ENCODE measurements at places on chromosomes 4 and X.

GRCh38 chrX:113287761-113288160 lies 447.1 kb upstream of the AMOT start:
- DNase-seq = no peak

- no peak for DNase-seq
Observed at GRCh38 chrX:44456685-44457084, 86.0 kb downstream of the FUNDC1 start.

DNA sequence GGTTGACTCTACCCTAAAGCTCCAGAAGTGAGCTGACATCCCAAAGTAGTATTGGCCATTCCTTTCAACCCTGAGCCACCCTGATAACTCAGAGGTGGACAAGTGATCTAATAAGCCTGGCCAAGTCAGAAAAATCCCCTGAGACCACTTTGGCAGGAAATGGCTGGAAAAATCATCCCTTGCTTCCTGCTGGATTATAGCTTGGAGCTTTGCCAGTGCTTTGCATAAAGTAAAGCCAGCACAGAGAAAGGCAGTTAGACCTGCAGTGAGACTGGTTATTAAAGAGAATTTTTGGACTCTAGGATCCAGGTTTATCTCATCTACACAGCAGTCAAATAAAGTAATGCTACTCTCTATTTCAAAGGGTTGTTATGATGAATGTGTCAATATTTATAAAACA lies 6.4 kb downstream of the CXCL3 start:
- DNase-seq = no peak

GRCh38 chr4:166282081-166282770 lies 409.2 kb downstream of the TLL1 start:
- no peak for DNase-seq

- no peak for DNase-seq
Observed at GRCh38 chr4:104302731-104303130, 192.0 kb downstream of the CXXC4 start.

GRCh38 chr4:89682808-89683207 lies 154.2 kb downstream of the SNCA start:
- no peak for DNase-seq

DNA sequence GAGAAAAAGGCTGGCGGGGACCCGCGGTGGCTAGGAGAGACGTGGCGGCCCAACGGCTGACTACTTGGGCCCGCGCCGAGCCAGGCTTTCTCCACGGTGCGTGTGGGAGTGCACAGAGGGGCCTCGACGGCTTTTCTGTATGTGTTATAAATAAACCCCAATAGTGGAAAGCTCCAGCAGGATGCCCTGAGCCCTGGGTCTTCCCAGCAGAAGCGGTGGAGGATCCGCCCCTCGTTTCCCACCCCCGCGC lies 268 bp upstream of the PRRG1 start:
- no peak for DNase-seq

- no peak for DNase-seq
Observed at GRCh38 chrX:15855568-15856221, 1.1 kb upstream of the AP1S2 start.

- no peak for DNase-seq
Observed at GRCh38 chr4:171717231-171717741, 95.9 kb upstream of the GALNTL6 start.

- peak; percentile 24 for DNase-seq
Observed at GRCh38 chr4:94452476-94453371, 982 bp downstream of the PDLIM5 start.

- no peak for DNase-seq
Observed at GRCh38 chrX:109629310-109629709, 4.3 kb upstream of the KCNE5 start.

DNA sequence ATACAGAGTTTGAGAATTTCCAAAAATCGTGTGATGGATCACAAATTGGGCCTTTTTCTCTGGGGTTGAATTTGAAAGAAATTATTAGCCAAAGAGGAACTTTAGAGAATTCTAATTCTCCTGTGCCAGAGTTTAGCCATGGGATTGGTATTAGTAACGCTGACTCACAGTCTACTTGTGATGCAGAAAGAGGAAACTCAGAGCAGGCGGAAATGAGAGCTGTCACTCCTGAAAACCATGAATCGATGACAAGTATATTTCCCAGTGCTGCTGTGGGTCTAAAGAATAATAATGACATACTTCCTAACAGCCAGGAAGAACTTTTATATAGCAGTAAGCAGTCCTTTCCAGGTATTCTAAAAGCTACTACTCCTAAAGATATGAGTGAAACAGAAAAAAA lies 64.9 kb downstream of the N4BP2 start:
- no peak for DNase-seq

DNA sequence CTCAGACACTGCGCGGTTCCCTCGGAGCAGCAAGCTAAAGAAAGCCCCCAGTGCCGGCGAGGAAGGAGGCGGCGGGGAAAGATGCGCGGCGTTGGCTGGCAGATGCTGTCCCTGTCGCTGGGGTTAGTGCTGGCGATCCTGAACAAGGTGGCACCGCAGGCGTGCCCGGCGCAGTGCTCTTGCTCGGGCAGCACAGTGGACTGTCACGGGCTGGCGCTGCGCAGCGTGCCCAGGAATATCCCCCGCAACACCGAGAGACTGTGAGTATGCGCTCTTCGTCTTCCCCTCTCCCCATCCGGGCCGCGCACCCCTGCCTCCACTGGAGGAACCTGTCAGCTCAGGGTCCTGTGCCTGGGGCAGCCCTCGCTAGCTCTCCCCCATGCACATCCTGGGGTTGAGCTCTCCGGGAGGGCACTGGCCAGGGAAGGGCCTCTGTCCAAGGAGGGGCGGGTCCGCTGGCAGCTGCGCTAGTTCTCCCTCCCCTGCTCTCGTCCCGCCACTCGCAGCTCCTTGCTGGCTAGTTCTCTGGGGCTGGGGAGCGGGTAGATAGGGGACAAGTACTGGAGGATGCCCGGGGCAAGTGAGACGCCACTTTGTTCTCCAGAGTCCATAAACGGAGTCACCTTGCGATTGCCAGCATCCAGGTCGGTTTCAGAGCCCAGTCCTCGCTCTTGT lies 2.2 kb downstream of the SLIT2 start:
- peak; percentile 24 for DNase-seq

GRCh38 chr4:3658530-3658913 lies 107.7 kb upstream of the ADRA2C start:
- no peak for DNase-seq

GRCh38 chr4:114161809-114162208 lies 182.4 kb upstream of the ARSJ start:
- DNase-seq = no peak

DNA sequence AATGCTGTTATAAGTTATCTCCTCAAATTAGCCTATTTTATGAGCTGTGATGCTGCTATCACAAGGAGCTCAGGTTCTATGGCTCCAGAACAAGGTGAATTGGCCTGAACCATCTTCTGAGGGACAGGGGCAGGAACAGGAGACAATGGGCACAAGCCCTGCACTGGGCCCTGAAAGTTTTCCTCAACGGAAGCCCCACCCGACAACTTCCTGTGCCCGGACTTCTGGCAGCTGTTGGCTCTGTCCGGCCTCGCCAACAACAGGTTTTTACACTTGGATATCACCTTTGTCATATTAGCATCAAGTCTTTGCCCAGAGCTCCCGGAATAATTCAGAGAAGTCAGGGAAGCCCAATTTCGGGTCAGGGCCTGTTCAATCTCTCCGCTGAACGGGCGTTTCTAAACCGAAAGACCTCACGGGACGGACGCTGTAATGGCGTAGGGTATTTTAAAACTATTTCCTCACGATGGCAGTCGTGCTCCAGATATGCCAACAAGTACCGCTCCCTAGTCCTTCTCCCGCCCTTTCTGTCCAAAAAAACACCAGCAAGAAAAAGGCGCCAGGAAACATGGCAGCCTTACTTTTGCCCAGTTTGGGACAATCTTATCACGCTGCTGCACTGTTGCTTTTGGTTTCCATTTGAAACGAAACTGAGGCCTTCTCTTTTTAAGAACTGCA lies 201.0 kb upstream of the STK26 start:
- DNase-seq = peak; percentile 36

DNA sequence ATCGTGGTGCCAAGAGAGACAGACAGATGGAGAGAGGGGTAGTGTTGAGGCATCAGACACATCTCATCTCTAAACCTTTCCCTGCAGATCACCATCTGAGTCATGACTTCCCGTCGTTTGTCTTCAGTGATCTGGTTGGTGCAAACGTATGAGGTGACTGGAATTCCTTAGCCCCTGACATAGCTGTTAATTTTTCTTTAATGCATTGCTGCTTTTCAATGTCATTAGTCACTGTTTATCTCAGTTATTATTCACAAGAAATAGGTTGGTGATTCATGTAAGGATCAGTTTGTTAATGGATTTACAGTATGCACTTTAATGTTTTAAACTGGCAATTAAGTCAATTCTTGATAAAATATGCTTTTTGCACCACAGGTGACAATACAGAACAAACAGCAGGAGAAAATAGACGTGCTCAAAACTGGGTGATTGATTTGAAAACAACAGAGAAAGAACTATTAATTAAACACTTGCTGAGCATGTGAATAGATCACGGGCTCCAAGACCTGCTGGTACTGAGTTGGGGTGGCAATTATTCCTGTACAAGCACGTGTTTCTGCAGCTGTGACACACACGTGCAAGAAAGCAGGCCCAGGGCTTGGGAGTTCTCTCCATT lies 1.3 kb upstream of the TMEM154 start:
- no peak for DNase-seq

GRCh38 chr4:123477711-123478209 lies 81.2 kb downstream of the SPRY1 start:
- no peak for DNase-seq

DNA sequence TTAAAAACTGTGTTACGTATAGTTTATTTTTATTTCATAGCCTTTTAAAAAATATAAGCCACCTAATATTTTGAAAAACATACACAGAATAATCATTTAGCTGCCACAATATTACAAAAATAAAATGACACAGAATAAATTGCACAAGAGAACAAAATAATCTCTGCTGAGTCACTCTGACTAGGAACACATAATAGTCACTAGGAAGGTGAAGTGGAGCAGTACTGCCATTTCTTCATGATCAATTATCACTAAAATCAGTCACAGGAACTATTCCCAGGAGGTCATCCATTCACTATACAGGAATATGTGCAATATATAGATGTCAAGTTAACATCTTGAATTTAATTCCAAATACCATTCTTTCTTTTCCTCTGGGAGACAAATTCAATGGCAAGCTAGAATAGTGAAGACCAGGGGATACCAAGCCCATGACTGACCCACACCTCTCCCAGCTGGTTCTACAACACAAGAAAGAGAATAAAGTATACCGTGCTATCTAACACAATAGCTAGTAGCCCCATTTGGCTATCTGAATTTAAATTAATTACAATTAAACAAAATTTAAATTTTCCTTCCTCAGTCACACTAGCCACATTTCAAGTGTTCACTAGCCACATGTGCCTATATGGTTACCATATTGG lies 5.9 kb downstream of the SMIM43 start:
- no peak for DNase-seq

GRCh38 chr4:96227515-96227914 lies 387.6 kb downstream of the PDHA2 start:
- no peak for DNase-seq

DNA sequence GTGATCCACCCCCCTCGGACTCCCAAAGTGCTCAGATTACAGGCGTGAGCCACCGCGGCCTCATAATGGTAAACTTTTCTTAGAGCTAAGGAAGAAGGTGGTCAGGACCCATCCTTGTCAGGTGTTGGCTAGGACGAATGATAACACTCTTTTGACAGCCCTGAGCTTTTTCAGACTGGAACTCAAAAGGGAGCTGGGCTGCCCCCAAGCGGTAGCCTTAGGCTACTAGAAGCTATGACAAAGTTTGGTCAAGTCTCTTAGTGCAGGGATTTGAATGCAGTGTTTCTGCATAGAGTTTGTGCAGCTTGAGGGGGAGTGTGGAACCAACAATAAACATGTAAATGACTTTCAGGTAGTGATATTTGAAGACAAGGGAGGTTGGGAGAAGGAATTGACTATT lies 11.8 kb upstream of the HSD17B10 start:
- peak; percentile 44 for DNase-seq

DNA sequence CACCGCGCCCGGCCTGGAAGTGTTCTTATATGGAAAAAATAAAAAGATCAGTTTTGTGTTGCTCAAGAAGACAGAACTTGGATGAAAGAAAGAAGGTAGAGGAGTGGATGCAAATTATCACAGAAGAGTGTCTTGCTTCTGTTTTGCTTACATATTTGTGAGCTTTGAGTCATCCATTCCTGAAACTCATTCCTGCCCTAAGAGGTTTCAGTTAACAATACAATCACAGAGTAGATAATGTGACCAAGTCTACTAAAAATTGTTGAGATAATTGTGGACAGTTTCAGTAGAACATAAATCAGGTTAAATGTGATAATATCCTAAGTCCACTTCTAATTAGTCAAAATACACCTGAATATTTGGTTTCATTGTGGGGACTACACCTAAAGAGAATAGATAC lies 26.4 kb upstream of the LRCH2 start:
- DNase-seq = no peak

GRCh38 chrX:71095981-71096759 lies 519 bp downstream of the FOXO4 start:
- peak; percentile 66 for DNase-seq

- peak; percentile 79 for DNase-seq
Observed at GRCh38 chr4:4995103-4995907, 24.0 kb downstream of the CYTL1 start.

DNA sequence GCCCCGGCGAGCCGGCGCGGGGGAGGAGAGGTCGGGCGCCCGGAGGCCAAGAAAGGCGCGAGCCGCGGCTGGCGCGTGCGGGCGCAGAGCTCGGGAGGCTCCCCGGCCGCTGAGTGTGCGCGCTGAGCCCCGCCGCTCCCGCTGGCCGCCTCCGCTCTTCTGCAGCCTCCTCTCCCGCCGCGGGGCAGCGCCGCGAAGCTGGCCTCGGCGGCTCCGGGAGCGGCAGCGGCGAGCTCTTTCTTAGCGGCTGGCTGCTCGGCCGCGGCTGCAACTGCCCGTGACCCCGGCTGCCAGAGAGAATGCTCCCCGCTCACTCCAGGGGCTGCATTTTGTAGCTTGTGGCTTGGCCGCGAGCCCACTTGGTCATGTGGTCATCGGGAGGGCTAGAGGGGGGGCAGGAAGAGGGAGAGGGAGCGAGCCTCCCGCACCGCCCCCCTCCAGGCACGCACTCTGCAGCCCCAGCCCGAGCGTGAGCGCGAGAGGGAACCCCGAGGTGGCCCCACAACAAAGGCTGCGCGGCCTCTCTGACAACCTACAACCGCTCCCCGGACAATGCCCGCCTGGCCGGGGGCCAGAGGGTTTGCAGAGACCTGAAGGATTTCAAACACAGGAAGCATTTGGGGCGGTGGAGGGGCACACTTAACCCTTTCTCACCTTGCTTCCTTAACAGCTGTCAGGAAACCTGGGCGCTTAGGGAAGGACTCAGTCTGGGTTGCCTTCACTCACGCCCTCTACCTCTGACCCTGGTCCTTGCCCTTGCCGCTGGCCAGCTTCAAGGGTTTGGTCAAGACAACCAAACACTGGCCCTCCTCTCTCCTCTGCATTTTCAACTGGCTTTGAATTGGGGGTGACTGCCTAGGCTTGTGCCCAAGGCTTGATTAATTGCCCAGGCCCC lies at the start of gene APLN:
TSS of gene APLN (minus strand) at position 305 of the 895 bp plus-strand sequence. CDS start 326 bp downstream, outside the sequence.
- no peak for DNase-seq

- DNase-seq = no peak
Observed at GRCh38 chr4:165711912-165712311, 161.1 kb upstream of the TLL1 start.

GRCh38 chrX:3428792-3429191 lies 82.3 kb upstream of the MXRA5 start:
- no peak for DNase-seq
